ENCODE measurements at places on chromosomes 1 and 21. TPM values are rescaled to one million over a fixed set of nuclear protein-coding genes. Genes with fewer than 3 reads are reported as not detected.

- no peak for DNase-seq
These were observed 112.5 kb upstream of the PAXBP1 start for GRCh38 chr21:32884062-32884461.

- no peak for DNase-seq
These were observed 91.3 kb downstream of the CATSPERE start for GRCh38 chr1:244552336-244552735.

DNA sequence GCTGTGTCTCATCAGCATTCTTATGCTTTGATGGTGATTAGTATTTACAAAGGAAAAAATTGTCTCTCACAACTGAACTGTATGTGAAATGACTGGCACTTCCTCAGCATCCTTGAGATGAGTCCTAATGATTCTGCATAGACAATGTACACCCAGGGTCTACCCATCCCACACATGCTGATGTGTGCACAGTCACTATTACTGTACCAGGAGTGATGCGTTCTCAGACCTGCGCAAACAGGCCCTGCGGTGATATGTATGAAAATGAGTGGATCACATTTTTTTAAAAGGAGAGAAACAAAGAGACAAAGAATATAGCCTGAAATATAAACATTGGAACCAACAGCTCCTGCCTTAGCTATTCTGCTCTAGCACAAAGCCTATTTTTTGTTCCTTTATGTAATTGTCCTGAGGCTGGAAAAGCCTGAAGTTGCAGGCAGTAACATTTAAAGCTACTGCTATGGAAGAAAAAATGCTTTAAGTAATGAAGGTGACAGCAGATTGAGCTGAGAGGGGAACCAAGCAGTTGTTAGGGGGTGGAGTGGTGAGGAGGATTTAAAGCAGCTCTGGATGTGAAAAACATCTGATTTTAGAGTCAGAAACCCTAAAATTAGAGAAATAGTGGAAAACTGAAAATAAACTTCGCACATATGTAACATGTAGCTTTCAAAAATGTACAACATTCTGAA is 5.5 kb downstream of the RCAN1 start:
- DNase-seq = no peak

DNA sequence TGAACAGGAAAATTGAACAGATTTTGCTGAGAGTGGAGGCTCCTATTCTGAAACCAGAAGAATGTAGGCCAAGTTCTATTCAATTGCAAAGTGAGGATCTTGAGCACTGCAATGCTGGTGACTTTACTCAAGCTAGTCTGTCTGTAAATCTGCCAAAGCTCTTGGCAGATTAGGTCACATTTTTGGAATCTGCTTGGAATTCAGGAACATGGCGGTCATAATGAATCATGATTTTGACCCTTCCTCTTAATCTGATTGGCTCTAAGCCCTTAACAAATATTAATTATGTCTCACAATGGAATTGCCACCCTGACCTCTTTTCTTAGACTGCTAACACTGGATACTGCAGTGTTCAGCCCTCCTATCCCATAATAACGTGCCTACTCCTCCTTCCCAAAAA is 7.2 kb upstream of the GNG12 start:
- DNase-seq = no peak

DNA sequence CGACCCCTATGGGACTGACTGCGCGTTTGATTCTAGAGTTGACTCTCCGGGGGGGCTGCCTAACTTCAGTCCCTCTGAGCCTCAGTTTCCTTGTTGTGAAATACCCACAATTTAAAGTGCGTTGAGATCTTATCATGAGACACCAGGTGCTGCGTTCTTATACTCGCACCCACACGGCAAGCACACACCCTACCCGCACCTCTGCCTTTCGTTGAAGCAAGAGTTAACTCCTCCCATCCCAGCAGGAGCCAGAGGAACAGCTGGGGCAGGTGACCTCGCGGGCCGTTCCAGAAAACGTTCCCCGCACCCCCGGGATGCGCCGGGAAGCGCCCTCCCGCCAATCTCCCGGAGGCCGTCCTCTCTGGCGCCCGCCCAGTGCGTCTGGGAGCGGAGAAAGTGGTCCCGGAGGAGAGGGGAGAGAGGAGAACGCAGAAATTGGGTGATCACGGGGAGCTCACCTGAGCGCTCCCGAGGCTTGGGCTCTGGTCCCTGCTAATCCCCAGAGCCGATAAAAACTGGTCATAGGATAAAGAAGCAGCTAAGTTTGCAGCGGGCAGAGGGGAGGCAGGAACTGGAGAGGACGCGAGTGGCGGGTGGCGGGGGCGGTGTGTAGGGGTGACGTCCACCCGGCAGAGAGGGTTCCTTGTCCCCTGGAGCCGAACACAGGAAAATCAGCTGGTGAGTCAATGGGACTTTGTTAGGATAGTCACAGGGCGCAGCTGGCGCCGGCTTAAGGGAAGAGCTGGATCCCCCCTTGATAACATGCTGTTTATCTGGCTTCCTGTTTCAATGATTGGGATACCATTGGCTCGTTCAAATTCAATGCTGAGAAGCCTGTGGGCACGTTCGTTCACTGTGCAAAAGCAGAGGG is 869 bp downstream of the NAV1 start:
- no peak for DNase-seq

- DNase-seq = no peak
These were observed 8.7 kb upstream of the EYA3 start for GRCh38 chr1:28097100-28097472.

- no peak for DNase-seq
These were observed 40.0 kb upstream of the IKBKE start for GRCh38 chr1:206430031-206430983.

VHLL gene
- 0.67 TPM for total RNA-seq

UBL4B gene
- not detected for total RNA-seq

TNFRSF8 gene
- 0.19 TPM for total RNA-seq

ZNF683 gene
- total RNA-seq = not detected

LCA5L gene
- 0.19 TPM for total RNA-seq

ICOSLG gene
- 1.1 TPM for total RNA-seq

ANGPTL3 gene
- total RNA-seq = 121 TPM

SMPDL3B gene
- total RNA-seq = 0.37 TPM

PIP5K1A gene
- total RNA-seq = 32.0 TPM
